Dorsolateral prefrontal cortex (tissue), 122 donors: ENCODE measurements at places on chromosomes 11 and 22. TPM values are rescaled to one million over a fixed set of nuclear protein-coding genes. Genes with fewer than 3 reads are reported as not detected.

- DNase-seq = no peak
These were observed 48.2 kb downstream of the CCDC83 start for GRCh38 chr11:85903406-85903805.

PGM2L1 gene
- 86.7 TPM for total RNA-seq

DNA sequence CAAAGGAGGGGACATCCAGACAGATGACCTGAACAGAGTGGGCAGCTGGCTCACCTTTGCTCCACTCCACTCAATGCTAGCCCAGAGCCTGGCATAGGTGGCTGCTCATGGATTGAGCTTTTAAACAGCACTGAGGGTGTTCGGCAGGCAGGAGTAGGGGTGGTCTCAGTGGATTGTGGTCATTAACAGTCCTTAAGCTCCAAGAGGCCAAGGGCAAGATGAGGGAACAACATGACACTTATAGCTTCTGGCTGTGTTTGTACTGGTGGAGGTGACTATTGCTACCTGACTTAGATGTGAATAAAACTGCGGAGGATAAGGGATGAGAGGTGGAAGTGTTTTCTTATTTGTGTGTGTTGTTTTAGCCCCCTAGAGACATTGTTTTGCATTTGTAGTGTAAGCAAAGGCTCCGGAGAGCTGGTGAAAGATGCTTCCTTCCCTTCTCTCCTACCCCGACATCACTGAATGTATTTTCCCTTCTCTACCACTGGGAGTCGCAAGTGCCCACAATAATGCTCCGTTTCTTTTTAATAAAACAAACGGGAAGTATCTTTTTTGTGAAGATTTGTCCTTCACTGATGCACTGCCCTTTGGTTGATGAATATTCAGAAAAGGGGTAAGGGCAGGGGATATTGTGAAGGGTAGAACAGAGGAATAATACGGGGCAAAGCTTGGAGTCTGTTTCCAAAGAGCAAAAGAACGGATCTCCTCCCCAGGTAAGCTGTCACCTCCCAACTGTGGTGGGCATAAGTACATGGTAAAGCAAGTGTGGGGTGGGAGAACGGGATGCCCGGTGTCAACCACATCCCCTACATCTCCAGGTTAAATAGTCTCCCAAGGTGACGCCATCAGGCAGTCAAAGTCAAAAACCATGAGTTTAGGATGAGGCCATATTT is 27.5 kb upstream of the MTNR1B start:
- DNase-seq = no peak

KCNQ1OT1 gene
- total RNA-seq = 5.2 TPM

COA4 gene
- total RNA-seq = 33.4 TPM

DNA sequence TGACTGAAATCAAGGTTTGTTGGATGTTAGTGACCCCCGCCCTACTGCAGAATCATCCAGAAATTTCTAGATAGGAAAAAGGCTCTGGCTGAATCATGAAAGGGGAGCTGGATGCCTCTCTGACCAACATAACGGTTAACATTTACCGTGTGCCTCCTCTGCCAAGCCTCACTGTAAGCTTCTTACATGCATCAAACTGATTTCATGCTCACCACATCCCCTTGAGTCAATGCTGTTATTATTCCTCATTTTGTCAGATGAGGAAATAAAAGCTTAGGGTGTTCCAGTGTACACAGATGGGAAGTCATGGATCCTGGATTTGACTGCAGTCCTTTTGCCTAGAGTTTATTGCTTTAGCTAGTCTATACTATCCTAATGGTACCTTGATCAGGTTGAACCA is 5.9 kb upstream of the HMOX1 start:
- DNase-seq = no peak

- DNase-seq = no peak
These were observed 7.4 kb downstream of the GDPD4 start for GRCh38 chr11:77294040-77294439.

EHF gene
- 3.7 TPM for total RNA-seq

PATE2 gene
- 1.6 TPM for total RNA-seq

DNA sequence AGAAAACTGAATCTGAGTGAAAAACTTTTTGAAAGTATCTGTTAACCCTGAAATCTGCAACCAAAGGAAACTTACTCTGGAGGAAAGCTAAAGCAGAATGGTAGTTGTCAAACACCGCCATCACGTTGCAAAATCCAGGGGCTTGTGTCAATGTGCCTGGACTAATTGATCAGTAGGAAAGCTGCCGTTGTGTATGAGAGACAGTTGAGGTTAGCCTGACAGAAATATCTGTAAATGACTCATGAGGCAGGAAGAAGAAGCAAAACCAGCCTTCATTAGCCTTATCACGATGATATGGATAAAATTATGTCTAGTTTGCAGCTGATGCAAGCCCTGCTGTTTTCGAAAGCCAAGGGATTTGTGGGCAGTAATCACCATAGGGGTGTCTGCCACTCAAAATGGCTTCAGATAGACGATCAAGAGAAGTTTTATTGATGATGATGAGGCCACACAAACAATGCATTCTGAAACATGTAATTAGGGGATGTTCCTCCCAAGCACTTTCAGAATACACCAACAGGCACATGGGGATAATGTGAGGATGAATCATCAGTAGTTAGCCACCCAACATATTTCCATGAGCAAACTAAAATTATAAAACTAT is 8.9 kb downstream of the SCGB1A1 start:
- DNase-seq = no peak

DNA sequence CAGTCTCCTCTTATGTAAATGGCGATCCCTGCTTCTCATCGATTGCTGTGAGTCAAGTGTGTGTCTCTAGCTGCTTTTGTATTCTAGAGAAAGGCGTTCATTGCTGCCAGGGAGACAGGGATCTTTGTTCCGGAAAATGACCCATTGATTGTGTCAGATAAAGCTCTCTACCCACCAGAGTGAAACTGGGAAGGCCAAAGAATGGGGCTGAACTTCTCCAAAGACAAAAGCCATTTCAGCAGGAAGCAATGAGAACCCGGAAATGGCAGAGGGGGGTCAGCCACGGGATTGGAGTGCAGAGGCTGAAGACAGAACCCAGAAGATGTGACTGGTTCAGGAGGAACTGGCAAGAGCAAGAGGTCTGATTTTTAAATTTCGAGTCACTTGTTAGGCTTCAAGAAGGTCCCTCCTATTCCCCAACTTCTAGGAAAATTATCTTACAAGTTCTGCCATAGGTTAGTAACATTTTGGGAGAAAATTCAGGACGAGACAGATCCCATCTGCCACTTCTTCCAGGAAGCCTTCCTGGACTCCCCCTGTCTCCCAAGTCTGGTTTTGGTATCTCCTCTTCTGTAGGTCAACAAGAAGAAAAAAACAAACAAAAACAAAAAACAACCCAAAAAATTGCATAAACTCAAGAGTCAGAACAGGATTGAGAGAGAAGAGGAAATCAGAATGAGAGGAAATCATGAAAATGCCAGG is 110.6 kb downstream of the NECTIN1 start:
- peak; percentile 85 for DNase-seq

DNA sequence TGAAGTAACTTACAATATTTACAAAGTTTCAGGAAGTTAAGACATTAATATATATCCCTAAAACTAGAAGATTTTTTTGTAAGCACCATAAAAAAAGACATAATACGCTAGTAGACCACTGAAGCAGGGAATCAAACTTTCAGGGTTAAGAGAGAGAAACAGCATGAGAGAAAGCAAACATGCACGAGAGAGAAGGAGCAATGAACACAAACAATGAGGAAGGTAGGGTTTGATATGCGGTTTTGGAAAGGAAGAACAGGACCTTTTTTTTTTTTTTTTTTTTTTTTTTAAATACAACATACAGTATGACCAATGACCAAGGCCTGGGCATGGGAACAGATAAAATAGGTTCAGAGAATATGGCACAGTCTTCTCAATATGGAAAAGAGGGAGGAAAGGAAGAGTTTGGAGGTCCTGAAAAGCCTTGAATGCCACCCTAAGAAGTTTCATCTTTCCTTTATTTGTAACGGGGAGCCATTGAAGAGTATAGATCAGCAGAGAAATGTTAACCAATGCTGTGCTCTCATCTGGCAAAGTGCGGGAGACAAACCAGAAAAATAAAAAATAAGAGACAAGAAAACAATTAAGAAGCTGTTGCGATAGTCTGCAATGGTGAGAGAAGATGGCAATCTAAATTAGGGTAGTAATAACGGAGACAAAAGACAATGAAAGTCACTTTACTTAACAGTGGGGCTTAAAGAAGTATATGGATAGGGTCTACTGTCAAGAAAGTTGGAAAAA is 101.0 kb downstream of the USP35 start:
- no peak for DNase-seq

- peak; percentile 16 for DNase-seq
These were observed 153.9 kb upstream of the ZC3H12C start for GRCh38 chr11:109939166-109939810.

BIRC3 gene
- 2.9 TPM for total RNA-seq

- no peak for DNase-seq
These were observed 11.0 kb upstream of the AMOTL1 start for GRCh38 chr11:94757037-94757735.

DNA sequence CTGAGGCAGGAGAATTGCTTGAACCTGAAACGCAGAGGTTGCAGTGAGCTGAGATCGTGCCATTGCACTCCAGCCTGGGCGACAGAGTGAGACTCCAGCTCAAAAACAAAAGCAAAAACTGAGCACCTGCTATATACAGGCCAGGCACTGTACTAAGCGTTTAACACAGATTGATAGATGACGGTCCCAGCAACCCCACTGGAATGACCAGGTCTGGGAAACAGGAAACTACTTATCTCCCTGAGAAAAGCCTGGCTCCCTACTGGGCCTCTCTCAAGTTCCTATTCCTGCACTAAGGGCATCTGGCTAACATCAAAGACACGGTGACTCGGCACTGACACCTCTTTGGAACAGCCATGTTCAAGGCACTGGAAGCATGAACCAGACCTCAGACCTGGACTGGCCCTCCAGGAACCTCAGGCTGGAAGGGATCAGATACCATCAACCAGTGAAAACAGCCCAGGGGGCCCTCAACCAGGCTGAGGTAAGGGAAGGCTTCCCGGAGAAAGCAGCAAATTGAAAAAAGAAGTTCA is 16.6 kb downstream of the ARAP1 start:
- no peak for DNase-seq

DNA sequence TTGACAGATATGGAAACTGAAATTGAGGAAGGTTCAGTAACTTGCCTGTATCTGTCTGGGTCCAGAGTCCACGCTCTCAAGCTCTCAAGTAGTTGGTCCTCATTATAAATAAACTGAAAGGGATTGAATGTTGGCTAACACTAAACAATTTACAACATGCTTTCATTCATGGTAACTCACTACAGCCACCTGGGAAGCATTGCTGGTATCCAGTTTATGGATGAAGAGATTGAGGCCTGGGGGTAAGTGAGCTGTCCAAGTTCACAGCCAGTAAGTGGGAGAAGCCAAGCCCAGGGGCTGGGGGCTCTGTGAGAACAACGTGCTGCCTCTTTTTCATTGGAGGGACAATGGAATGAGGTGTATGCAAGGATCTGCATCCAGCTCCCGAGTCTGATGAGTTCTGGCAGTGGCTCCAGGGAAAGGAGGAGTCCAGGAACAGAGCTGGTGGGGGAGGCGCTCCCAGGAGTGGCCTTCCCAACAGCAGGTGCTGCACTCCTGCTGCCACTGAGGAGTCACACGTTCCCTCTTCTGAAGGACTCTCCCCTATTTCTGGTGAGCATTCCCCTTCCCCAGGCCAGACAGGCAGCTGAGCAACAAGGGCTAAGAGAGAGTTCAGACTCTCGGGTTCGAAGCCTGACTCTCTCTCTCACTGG is 175.8 kb downstream of the CSNK2A3 start:
- DNase-seq = no peak

- DNase-seq = no peak
These were observed 45.6 kb downstream of the OR4D9 start for GRCh38 chr11:59556917-59557348.

GRCh38 chr11:22432291-22433093 is 94.3 kb downstream of the SLC17A6 start:
- peak; percentile 45 for DNase-seq

GRCh38 chr11:77054084-77054483 is 12.7 kb upstream of the CAPN5 start:
- DNase-seq = no peak

GRCh38 chr11:65637794-65638419 is at the start of gene SIPA1:
SIPA1 (plus strand) TSS chr11:65638101; CDS start chr11:65640922, 2,821 bp downstream.
- DNase-seq = peak; percentile 51

DNA sequence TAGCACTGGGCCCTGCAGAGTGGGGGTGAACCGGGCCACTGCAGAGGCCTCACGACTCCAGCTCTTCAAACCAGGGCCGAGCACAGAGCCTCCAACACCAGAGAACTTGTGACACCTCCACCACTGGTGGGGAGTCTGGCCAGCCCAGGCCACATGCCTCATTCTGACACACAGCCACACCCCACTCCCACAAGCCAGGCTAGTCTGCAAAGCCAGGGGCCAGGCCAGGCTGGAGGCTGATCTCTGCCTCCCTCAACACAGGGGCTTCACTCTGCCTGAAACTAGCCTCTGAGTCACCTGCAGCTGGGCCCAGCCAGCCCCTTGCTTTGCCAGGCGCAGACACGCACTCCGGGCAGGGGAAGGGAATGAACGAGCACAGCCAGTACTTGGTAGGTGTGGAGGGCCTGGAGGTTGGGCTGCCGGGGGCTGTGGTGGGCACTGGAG is 102.9 kb downstream of the MED15 start:
- DNase-seq = no peak

GRCh38 chr11:134819041-134819440 is 407.0 kb upstream of the B3GAT1 start:
- DNase-seq = no peak

DNA sequence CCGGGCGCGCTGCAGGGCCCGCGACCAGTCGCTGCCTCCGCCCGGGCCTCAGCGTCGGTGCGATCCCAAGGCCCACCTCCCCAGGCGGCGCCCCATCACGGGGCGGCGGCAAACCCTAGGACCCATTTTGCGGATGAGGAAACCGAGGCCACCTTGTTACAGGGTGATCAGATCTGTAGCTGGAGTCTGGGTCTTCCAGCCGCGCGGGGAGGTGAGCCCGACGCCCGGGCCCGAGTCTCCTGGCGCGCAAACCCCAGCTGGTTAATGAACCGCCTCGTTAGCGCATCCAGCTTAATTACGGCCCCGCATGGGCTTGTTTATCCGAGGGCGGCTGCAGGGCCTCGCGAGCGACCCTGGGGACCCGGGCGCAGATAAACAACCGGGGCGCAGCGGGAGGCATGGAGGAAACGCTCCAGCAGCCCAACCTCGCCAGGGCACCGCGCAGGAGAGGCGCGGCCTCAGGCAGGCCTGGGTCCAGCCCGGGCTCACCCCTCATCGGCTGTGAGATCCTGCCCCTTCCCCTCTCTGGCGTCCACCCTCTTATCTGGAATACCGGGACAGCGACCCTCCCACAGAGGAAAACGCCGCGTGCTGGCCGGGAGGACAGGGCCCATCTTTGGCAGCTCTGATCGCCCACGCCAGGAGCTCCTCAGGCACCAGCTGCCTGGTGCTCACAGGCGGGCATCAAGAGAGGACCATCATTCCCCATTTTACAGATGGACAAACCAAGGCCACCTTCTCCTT is 14.7 kb downstream of the OTUB1 start:
- no peak for DNase-seq

DDI1 gene
- not detected for total RNA-seq

OR2D2 gene
- 1.4 TPM for total RNA-seq

OR5A2 gene
- not detected for total RNA-seq

- no peak for DNase-seq
These were observed 282.5 kb downstream of the TBC1D22A start for GRCh38 chr22:47044722-47045535.
